NCI-H1092 (cell line): ENCODE measurements at places on chromosomes 4 and X.

DNA sequence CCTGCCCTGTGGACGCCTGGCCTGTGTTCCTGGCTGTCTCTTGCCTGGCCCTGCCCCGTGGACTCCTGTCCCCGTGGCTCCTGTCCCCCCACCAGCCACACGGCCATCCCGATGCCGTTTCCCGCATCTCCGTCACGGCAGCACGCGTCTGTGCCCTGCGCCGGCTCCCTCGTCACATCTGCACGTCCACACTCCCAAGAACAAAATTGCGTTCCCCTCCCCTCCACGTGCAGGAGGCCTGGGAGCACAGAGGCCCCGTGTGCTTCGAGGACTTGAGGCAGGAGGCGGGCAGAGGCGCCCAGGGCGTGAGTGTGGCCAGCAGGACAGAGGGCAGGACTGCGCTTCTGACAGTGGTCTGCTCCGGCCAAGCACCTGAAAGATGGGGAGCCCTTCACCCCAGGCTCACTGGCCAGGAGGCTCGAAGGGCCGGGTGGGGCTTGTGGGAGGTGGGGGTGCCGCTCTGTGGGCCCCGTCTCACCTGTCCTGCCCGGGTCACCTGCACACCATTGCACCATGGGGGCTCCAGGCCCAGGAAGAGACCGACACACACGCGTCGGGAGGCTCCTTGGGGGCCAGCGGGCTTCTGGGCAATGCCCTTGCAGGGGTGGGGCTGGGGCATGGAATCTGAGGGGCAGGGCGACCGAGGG lies 17.3 kb downstream of the FGFRL1 start:
- DNase-seq, result no peak

GRCh38 chr4:73725510-73725909 lies 14.9 kb upstream of the CXCL8 start:
- DNase-seq, result no peak

GRCh38 chrX:12975991-12976558 lies 1.2 kb downstream of the TMSB4X start:
- peak; percentile 32 for DNase-seq

- no peak for DNase-seq
These were observed 687 bp upstream of the ZNF275 start for GRCh38 chrX:153333266-153333665.

DNA sequence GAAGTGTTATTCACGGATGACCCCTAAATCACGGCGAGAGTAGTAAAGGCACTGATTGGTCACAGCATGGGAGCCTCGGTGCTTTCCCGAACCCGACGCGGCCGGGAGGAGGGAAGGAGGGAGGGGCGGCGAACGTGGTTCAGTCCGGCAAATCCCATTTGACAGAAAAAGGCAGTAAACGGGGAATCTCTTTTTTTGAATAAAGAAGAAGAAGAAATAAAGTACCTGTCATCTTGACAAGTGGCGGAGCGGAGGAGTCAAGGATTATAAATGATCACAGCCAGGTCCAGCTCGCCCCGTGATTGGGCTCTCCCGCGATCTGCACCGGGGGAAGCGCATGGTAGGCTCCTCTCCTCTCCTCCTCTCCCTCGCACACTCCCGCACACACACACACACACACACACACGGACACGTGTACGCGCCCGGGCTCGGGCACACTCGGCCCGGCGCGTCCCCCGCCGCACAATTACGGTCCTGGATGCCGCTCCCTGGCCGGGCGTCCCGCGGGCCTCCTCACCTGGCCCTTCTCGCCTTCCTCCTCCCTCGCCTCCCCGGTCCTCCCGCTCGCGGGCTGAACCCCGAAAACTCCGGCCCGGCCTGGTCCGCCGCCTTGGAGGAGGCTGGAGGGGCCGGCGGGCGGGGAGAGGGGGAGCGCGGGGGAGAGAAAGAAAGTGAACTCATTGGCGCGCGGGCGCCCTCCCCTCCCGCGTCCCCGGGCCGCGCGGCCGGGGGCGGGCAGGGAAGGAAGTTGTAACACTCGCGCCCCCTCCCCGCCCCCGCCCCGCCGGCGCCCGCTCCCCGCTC lies 99.2 kb upstream of the TENM3 start:
- peak; percentile 81 for DNase-seq

DNA sequence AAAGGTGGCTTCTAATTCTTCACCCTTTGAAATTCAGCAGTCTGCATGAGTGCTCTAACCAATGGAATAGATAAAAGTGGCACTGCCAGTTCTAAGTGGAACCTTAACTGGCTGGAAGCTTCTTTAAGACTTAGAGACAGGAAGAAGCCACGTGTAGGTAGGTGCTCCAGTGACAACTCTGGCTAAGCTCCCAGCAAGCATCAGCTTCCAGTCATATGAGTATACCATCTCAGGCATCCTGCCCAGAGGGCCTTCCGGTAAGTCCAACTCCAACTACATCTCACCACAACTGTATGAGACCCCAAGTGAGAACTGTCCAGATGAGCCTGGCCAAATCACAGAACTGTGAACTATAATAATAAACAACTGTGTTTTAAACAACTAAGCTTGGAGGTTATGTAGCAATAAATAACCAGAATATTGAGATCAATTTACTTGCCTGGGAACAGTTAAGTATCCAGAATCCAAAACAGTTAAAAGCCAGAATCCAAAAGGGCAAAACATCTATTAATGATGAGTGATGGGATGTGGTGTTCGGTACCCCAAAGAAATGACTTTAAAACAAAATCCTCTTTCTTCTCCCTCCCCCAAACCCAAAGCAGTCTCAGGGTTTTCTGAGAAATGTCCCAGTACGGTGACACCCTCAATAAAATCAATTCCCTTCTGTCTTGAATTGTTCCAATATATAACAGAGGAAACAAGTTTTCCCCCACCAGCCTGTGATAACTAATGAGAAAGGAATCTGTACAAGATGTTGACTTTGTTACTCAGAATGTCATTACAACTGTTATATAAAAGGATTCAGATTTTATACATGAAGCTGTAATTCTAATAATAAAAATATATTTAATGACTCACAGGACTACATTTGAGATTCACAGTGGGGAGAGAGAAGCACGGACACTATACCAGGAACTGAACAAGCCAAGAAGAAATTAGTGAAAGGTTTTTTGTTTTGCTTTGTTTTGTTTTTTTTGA lies 4.2 kb downstream of the TSPAN5 start:
- no peak for DNase-seq

- peak; percentile 53 for DNase-seq
These were observed 12.8 kb downstream of the CYP4V2 start for GRCh38 chr4:186204103-186204559.

DNA sequence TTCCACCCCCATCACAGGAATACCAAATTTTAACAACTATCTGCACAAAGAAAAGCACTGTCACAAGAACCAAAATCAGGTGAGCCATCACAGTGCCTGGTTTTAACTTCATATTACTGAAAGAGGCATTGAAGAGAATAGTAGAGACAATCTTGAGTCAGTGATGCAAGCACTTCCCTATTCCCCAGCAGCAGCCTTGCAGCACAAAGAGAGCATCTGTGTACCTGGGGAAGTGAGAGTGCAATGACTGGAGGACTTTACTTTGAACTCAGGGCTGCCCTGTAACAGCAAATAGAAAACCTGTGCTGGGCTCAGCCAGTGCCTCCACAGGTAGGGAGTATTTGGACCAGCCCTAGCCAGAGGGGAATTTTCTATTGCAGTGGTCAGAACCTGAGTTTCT lies 361.8 kb downstream of the TEX13C start:
- no peak for DNase-seq

DNA sequence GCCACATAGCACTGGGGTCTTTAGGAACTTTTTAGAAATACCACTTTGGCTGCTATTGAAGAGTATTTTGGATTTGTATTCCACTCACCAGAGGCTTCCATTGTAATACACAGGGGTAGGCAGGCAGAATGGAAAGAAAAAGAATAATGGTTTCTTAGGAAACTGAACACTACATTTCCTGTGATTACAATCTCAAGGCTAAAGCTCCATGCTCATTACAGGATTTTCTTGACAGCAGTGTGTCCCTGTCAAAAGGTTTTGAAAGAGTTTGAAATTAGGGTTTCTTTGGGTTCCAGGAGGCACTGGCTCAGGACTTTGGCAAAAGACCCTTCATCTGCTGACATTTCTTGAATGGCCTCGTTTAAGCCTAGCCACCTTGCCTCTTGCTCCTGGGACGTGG lies 74.8 kb upstream of the STIM2 start:
- DNase-seq, result no peak

GRCh38 chr4:163875327-163875726 lies 380.8 kb downstream of the TMA16 start:
- no peak for DNase-seq

- no peak for DNase-seq
These were observed 73.1 kb downstream of the FAT1 start for GRCh38 chr4:186650401-186651180.

- peak; percentile 90 for DNase-seq
These were observed 66.9 kb downstream of the ARHGEF38 start for GRCh38 chr4:105619188-105619931.

DNA sequence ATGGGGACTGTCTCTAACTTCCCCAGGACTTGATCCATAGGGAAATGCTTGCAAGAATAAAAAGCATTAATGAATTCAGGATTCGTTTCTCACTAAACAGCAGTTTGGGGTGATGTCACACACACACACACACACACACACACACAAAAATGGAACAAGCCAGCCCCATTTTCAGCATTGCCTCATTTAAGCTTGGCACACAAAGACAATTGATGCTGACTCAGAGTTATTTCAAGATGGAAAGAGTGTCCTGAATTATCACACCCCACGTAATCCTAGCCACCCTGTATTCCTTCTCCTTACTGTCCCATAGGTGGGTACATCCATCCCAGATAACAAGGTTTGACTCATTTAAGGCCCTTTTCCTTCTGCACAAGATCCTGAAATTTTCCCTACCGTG lies 345.1 kb upstream of the HS3ST1 start:
- DNase-seq, result no peak

DNA sequence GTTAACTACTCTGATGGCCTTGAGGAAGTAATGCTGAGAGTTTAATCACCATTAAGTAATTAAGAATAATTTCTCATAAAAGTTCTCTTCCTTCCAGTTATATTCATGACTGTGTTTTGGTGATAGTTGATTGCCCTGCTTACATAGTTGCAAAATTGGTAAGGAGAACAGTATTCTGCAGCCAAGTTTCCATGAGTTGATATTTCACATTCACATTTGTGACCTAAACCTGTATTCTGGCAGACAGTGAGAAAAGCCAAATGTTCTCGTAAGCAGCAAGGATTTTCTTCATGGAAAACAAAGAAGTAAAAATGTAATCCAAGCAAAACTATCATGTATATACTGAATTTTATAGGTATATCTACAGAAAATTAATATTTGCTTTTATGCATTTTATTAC lies 187.8 kb upstream of the NUDT6 start:
- no peak for DNase-seq

GRCh38 chr4:146098397-146098796 lies 77.1 kb upstream of the LSM6 start:
- no peak for DNase-seq

GRCh38 chrX:71632923-71633657 lies 14.8 kb upstream of the CXCR3 start:
- DNase-seq, result peak; percentile 64

- no peak for DNase-seq
These were observed 38.5 kb downstream of the LAMTOR3 start for GRCh38 chr4:99855678-99856077.

DNA sequence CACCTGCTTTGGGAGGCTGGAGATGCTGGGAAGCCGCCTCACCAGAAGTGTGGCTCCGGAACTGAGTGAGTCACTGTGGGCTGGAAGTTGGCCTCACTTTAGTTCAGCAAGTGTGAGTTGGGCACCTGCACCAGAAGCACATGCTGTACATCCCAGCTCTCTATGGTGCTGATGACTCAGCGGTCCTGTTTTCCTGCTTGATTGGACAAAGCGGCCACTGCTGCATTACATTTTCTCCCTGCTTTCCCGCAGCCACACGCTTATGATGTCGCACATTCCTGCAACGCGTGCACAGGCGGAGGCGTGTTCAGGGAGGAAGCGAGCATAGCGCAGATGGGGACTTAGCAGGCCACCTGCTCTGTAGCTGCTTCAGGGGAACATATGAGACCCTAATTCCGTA lies 26.7 kb upstream of the CLDN34 start:
- DNase-seq, result no peak

GRCh38 chr4:147923854-147924253 lies 192.0 kb downstream of the ARHGAP10 start:
- DNase-seq, result no peak

- DNase-seq, result no peak
These were observed 89.1 kb downstream of the FNIP2 start for GRCh38 chr4:158857951-158858350.

- no peak for DNase-seq
These were observed 6.9 kb downstream of the CLCN3 start for GRCh38 chr4:169627307-169627706.

- DNase-seq, result peak; percentile 48
These were observed 403 bp downstream of the SGCB start for GRCh38 chr4:52037689-52038102.

DNA sequence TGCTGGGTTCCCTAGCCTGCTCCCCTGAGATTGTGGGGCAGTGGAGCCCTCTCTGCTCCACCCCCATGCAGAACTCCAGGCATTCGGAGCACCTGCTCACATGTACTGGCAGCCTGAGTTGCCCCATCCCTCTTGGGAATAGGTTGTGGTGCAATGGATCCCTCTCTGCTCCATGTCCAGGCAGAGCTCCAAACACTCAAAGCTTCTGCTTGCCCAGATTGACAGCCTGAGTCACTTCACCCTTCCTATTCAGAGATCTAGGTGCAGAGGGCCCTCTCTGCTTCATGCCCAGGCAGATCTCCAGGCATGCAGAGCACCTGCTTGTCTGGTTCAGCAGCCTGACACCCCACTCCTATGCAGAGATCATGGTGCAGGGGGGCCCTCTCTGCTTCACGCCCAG lies 18.6 kb upstream of the TEX13B start:
- no peak for DNase-seq

- no peak for DNase-seq
These were observed 46.4 kb downstream of the GAB1 start for GRCh38 chr4:143383005-143383574.
